ENCODE measurements at places on chromosomes 2 and 18. TPM values are rescaled to one million over a fixed set of nuclear protein-coding genes. Genes with fewer than 3 reads are reported as not detected.

DNA sequence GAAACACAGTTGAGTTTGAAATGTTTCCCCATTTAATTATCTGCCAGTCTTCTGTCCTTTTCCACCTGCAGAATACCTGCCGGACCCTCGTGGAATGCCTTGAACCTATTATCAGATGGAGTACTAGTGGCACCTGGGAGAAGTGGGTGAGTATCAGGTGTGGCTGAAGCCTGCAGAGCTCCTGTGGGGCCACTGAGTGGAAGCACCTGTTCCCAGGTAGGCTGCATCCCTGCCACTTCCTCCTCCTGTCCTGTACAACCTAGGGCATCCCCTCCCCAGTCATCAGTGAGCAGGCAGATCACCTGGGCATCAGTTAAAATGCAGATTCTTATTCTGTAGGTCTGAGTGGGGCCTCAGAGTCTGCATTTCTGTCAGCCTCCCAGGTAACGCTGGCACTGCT, 80.8 kb upstream of the BZW1 start:
- DNase-seq: no peak

CCNT2 gene
- 43.7 TPM for total RNA-seq

GRCh38 chr2:102385522-102385921, 29.9 kb downstream of the IL18R1 start:
- no peak for DNase-seq

DCC gene
- not detected for total RNA-seq

DNA sequence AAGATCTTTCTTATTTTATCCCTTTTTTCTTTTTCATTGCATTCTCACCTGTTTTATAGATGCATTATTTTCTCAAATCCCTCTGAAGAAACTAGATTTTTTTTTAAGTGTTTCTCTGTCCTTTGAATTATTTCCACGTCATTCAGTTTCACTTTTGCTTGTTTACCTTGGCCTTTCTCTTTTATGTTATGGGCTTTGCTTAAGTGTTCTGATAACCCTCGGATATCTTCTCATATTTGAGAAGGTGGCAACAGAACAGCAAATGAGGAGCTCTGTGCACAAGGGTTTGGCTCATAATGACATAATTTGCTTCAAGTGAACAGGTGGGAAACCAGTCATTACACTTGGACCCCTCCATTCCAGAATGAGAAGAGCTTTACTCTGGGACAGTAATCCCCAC, 111.9 kb downstream of the C1D start:
- no peak for DNase-seq

ALPG gene
- total RNA-seq: not detected

DNA sequence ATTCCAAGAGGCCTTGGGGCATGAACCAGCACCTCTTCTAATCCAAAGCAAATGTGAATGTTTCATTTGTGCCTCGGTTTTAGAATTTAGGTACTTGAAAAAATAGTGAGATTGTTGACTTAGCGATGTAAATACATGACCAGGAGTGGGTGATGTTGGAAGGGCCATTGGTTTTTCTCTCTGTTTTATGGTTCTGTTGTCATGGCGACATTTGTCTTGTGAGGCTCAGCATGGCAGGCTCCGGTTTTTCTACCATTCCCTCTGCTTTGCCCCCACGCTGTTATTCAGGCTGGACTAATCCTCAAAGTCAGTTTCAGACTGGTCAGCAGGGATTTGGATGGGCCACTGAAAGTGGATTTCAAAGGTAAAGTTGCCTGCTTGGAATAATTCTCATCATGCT, 255.4 kb downstream of the ALPK2 start:
- no peak for DNase-seq

DNA sequence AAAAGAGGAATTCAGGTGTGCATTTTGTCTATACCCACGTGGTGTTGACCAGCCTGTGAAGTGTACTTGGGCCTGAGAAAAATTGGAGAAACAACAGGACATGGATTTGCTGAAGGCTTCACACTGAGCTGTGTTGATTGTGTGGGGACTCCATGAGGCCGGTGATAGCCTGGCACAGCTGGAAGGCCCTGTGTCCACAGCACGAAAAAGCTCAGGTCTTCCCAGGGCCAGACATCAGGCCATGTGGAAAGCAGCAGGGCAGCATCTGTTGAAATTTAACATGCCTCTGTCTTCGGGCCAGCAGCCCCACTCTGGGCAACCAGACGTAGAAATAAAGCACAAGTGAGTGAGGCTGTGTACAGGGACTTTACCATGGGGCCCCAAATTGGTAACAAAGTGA, 84.1 kb downstream of the HS6ST1 start:
- DNase-seq: no peak

LAMA1 gene
- not detected for total RNA-seq

SGPP2 gene
- not detected for total RNA-seq

DNA sequence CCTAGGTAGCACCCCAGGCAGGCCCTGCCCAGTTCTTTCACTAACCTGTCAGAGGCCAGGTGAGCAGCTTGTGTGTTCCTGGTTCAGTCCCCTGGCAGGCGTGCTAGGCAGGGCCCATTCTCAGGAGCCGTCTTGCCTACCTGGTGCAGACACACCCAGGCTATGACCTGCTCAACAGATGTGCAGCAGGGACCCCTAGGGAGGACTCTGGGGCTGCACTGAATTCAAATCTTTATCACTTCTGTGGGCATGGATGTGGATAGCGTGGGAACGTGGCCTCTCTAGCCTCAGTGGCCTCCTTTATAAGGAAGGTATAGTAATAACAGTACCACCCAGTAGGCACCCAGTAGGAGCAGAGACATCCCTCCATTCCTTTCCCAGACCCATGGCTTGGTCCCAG, 48.4 kb downstream of the PLEKHB2 start:
- DNase-seq: peak; percentile 19

DNA sequence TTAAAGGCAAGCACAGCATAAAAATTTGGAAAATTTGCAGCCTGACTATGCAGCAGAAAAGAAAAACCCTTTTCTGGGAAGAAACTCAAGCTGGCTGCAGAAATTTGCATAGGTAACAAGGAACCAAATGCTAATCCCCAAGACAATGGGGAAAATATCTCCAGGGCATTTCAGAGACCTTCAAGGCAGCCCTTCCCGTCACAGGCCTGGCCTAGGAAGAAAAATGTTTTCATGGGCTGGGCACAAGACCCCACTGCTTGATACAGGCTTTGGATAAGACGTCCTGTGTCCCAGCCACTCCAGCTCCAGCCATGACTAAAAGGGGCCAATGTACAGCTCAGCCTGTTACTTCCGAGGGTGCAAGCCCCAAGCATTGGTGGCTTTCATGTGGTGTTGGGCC, 717.6 kb downstream of the TDRD15 start:
- DNase-seq: no peak

TEX44 gene
- total RNA-seq: not detected

DNA sequence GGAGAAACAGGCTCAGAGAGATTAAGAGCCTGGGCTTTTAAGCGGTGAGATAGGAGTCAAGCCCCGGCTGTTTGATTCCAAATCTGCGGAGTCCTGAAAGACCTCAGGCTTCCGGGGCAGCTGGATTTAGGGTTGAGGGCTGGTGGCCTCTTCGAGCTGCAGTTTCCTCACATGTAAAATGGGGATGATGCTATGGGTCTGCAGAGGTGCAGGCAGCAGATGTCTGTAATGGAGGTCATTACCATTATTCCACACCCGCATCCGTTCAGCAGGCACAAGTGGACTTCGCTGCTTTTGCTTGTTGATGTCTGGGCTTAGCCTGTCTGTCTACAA, 175.6 kb upstream of the HS6ST1 start:
- DNase-seq: no peak

DNA sequence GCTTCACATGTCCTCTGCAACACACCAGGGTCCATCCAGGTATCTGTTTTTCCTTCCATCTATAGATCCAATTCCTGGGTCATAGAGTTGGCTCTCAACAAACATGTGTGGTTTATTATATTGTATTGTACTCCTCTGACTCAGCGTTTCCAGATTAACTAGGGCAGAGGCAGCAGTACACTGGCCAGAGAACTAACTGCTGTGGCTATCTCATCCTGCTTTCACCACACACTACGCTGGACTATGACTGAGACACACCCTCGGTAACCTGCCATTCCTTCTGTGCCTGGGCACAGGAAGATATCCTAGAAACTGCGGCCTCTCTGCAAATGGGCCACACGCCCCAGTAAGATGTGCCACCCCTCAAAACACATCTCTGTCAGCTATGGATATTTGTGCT, 159.8 kb upstream of the STK17B start:
- DNase-seq: no peak

GRCh38 chr2:218319813-218320365, 27.6 kb upstream of the TMBIM1 start:
- no peak for DNase-seq

DNA sequence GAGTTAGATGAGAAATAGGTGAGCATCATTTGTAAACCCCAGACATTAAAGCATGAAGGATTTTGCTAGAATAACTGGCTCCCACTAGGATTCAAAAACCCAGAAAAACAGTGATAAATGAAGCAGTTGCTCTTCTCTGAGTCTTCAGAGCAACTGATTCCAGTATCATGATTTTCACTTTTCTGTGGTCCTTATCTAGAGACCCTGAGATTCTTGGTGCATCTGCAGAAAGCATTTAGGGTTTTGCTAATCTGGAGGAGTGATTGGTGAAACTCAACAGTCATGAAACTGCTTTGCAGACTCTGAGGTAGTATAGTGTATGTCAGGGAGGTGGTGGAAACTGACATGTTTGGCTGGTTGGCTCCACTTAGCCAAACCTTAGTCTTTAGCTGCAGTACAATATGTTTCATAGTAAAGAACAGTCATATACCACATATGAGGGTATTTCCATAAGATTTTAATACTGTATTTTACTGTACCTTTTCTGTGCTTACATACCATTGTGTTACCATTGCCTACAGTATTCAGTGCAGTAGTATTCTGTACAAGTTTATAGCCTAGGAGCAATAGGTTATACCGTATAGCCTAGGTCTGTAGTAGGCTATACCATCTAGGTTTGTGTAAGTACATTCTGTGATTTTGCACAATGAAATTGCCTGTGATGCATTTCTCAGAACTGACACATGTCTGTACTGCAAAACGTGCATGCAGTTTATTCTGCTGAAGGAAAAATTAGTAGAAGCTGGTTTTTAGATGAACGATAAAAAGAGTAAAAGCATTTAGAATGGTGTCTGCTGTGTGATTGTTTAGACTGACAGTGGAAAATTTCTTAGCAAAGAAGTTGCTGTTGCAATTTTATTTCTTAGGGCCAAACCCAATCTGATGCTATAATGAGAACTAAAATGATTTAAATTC, 23.8 kb downstream of the EML4 start:
- DNase-seq: no peak

ACAA2 gene
- 54.4 TPM for total RNA-seq

PROKR1 gene
- total RNA-seq: not detected

DNA sequence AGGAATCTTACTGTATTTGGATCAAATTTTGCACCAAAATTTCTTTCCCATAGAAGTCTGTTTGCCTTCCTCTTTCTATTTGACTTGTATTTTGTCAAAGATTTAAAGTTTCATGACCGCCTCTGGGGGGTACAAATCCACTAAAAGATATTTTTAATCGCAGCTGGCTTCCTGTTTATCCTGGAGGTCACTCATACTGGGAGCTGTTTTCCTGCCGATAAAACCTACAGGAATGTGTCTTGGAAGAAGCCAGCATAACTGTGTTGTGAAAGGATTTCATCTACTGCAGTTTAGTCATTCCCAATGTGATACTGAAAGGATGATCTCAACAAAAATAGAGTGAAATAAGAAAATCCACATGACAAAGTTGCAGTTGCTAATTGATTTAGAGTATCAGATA, 184.0 kb downstream of the RIT2 start:
- no peak for DNase-seq

DNA sequence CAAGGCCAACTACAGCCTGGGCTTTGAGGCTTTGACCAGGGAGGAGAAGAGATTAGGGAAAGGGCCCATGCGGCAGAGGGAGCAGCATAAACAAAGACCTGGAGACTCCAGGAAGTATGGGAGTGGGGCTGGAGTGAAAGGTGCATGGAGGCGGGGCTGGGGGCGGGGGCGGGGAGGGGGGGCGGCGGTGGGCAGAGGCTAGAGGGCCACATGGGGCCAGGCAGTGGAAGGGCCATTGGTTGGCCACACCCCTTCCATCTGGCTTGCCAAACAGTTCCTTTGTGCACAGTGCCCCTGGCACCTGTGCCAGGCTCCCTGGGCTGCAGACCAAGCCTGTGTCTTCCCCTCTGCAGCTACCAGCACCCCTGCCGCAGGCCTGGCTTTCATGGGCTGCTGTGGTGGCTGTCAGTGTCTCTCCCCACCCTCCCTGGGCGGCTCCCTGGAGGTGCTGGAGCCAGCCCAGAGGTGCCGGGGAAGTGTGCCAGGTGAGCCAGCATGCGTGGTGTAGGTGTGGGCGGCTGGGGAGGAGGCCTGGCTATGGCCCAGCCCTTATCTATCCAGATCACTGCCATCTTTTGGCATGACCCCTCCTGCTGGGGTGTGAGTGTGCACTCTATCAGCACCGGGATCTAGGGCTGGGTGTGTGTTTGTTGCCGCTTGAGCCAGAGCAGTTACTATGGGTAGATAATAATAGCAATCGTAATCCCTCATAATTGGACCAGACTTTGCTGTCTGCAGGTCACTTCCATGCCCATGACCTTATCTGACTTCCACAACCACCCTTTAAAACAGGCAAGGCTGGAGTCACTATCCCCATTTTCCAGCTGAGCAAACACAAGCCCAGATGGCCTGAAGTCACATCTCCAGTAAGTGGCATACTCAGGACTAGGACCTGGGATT, 30.5 kb downstream of the DNMT3A start:
- DNase-seq: no peak

DNA sequence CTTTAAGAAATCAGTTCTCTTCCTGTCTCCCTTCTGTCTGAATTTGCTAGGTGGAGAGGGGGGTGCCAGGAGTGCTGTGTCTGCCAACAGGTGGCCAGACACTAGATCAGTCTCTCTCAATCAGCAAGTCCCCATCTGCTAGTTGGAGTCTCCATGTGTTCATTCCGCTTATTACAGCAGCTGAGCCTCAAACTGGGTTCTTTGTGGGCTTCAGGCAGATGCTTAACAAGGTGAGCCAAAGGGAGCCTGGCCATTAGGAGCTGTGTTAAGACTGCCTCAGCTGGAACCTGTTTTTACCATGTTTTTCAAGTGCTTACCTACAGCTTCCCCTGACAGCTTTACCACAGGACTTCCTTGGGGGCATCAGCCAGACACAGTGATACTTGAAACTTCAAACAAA, 401.9 kb downstream of the LRP1B start:
- DNase-seq: no peak

- DNase-seq: no peak
These were observed 64.7 kb upstream of the RASGRP3 start for GRCh38 chr2:33411765-33412164.

GRCh38 chr18:50895350-50896045, 16.6 kb downstream of the ME2 start:
- DNase-seq: no peak

DNA sequence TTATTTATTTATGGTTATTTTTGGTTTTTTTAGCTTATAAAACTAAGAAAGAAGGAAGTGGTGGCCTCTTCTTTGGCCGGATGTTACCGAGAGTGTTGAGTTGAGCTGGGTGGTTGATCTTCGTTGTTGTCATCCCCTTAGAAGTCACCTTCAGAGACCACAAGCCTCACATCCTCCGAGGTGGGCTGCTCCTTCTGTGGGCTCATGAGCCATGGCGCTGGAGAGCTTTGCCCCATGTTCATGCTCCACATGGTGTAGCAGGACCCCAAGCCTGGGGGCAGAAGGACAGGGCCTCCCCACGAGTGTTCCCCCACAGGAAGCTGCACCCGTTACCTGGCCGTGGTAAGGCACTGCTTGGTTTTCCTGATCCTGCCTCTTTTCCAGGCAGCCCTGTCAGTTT, 23.4 kb downstream of the SNTG2 start:
- DNase-seq: peak; percentile 8
